ENCODE measurements at places on chromosomes 6 and 20.

- no peak for DNase-seq
Observed at GRCh38 chr6:122969999-122970533, 26.0 kb upstream of the CLVS2 start.

GRCh38 chr20:25553819-25554296, 31.5 kb downstream of the NINL start:
- DNase-seq, result no peak

GRCh38 chr6:132712366-132712765, 1.5 kb downstream of the VNN1 start:
- no peak for DNase-seq

GRCh38 chr6:113301651-113302050, 555.5 kb upstream of the MARCKS start:
- DNase-seq, result no peak

DNA sequence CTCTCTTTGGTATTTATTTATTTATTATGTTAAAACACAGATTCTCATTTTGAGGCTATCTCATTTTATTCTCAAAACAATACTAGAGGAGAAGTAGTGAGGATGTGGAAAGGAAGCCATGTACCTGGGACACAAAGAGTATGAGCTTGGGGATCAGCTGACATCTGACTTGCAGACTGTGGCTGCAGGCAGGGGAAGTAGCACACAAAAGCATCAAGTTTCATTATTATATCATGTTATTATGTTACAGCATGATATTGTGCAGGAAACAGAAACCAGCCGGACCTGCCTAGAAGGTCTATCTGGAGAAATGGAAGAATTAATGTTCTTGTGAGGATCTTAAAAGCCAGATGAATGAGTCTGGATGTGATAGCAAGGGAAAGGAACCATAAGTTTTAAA, 248.2 kb downstream of the KHDC1L start:
- no peak for DNase-seq

GRCh38 chr6:24659561-24659960, 7.1 kb downstream of the TDP2 start:
- no peak for DNase-seq

Measured in T-helper 1 cell (primary cell).